ENCODE measurements at places on chromosomes 1 and 21.

- no peak for DNase-seq
Measured at GRCh38 chr21:36350282-36350910, 30.4 kb downstream of the MORC3 start.

DNA sequence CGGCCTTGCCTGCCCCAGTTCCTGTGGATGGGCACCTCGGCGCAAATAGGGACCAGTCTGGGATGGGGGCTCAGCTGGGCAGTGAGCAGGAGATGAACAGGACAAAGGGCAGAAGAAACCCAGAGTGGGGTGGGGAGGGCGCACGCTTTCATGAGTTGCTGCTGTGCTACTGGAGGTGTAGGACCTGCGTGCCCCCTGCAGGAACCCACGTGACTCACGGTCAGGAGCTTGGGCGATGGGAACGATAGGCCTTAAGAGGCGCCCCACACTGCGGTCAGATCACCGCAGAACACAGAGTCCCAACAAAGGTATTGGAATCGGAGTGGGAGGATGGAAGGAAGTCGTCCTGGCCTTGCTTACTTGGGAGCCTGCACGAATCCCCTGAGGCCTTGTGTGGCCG is 17.2 kb downstream of the PRDM15 start:
- DNase-seq: no peak

DNA sequence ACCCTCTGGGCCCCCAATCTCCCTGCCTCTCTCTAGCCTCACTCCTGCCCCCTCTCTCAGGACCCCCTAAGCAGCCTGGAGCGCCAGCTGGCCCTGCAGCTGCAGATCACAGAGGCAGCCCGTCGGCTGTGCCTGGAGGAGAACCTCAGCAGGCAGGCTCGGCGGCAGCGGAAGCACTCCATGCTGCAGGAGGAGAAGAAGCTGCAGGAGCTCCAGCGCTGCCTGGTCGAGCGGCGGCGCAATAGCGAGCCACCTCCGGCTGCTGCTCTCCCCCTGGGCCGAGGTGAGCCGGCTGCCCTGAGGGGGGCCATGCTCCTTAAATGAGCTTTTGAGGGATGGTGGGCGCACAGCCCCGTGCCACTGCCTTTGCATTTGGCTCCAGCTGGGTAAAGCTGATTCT is 6.2 kb downstream of the INAVA start:
- no peak for DNase-seq

GRCh38 chr21:15151385-15152103 is 86.7 kb upstream of the NRIP1 start:
- no peak for DNase-seq

DNA sequence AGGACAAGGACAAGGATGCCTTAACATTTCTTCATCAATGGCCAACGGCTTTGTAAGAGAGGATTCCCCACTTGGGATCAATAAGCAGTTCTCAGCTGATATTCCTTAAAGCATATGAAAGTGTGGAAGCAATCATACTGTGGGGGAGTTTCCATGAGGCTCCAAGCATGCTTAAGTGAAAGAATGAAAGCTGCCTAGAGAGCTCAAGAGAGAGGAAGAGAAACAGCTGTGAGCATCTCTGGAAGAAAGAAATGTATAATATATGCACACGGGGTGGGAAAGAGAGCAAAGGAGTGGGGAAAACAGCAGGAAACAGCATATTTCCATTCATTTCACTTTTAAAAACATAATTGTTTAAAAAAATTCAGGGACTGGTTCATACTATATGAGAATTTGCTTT is 94.7 kb upstream of the WARS2 start:
- DNase-seq: no peak

GRCh38 chr1:160618763-160619274 is 28.0 kb downstream of the SLAMF1 start:
- no peak for DNase-seq

GRCh38 chr21:15823486-15824150 is 93.8 kb downstream of the USP25 start:
- no peak for DNase-seq

GRCh38 chr1:158071138-158071537 is 77.7 kb downstream of the KIRREL1 start:
- DNase-seq: no peak

DNA sequence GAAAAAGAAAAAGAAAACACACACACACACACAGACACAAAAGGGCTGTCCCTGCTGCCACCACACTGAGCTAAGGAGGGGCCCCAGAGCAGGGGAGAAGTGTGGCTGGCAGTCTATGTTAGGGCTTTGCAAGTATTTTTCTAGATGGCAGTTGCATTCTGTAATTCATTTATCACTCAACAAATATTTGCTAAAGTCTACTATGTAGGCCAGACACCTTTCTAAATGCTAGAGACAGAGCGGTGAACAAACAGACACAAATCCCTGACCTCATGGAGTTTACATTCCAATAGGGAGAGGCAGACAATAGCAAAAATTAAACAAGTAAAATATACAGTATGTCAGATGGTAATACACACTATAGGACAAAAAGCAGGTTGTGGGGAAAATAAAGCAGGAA is 20.2 kb downstream of the WDR64 start:
- no peak for DNase-seq

DNA sequence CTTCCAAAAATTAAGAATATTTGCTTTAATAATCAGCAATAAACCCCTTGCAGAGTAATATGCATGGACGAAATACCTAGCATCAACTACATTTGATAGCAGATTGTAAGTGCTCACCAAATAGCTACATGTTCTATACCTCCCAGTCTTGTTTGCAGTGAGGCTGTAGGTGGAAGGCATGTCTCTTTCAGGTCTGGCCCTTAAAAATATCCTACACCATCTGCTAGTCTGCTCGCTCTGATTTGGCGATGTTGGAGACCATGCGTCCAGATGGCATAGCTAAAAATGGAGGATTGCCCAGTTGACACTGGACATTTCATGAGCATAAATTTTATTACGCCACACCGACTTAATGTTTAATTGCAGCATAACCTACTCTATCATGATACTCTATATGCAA is 47.1 kb downstream of the SSX2IP start:
- no peak for DNase-seq

DNA sequence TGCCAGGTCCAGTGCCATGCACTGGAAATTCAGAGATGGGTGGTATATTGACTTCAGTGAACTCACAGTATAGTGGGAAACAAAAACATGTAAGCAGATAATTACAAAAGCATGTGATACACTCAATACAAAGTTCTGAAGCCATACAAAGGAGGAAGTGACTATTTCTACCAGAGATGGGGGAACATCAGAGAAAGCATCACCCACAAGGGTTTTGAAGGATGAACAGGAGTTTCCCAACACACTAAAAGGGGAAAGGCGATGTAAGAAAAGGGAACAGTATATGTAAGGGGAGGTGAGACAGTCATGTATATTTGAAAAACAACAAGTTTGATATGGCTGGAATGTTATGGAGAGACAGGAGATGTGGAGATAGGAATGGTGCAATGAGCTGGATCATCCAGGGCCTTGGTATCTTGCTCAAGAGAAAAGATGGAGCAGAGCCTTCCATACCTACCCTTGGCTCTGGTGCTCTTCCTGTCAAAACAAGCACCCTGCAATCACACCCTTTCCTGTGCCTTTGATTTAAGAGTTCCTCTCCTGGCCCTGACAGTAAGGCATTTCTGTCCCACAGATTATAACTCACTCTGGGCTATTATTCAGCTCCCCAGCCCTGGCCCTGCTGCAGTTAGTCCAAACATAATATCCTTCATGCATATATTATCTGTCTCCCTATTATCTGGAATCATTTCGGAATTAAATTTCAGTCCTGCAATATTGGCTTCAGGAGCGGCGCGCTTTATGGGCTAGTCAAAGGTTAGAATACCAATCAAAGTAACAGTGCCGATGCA is 60.5 kb downstream of the DMAP1 start:
- DNase-seq: no peak

DNA sequence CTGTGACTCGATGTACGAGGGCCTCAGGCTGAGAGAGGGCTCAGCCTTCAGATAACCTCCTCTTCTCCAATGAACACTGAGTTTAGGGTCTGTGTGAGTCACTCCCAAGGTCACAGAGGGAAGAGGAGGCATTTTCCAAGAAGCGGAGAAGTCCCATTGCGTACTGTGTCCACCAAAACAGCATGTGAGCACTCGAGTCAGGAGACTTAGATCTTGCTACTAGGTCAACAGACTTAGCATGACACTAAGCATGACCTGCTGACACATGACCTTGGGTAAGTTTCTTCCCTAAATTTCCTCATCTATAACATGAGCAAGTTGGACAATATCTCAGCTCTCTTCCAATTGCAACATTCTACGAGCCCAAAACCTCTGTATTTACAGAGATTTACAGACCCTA is 68.0 kb downstream of the PLPP3 start:
- no peak for DNase-seq

DNA sequence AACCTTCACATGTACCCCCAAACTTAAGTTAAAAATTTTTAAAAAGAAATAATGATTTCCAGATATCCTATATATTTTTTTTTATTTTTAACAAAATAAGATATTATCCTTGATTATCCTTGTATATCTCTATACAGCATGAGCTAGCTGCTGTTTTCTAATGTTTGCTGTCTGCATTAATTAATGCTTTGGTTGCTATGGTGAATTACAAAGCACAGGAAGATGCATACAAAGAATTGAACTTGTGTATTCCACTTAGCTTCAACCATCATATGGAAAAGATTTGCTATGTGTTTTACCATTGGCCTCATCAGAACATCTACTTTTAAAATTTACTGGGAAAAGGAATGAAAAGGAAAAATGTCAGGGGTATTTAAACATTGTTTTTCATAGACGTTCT is 35.4 kb downstream of the VPS45 start:
- no peak for DNase-seq

DNA sequence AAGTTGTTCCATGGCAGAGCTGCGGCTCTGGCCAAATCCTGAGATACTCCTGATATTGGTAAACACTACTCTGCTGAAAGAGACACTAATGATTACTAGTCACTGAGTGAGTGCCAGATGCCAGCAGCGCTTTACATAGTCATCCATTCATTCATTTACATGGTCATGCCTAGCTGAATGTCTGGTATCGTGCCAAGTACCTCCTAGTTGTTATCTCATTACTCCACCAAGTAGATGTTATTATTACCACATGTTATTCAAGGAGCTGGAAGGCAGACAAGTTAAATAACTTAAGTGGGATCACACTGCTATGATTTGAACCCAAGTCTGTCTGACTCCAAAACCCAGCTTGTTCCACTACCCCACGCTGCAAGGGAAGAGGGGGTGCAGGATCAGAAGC is 4.7 kb downstream of the OLFML2B start:
- no peak for DNase-seq

- DNase-seq: no peak
Measured at GRCh38 chr1:4517186-4517954, 137.0 kb upstream of the AJAP1 start.

DNA sequence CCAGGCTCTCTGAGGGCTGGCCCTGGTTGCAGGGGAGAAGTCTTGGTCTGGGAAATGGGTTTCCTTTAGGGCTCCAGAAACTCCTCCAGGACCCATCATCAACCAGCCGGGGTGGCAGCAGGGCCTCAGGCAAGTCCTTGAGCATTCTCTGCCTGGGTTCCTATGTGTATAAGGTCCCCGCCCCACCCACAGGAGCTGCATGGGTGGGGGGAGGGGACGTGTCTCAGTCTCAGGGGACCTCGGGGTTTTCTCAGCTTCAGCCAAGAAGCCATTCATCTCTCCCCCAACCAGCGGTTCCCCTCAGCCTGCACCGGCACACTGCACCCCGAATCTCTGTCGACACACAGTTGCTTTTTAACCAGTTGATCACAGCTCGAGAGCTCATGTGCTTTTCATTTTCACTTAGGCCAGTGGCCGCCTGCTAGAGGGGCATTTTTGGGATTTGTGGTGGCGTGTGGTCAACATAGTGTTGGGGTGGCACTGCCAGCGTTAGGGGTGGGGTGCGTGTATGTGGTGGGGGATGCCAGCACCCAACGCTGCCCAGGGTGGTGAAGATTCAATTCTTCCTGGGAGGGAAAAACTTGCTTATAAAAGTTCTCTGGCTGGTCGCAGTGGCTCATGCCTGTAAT is 6.5 kb downstream of the RUNX3 start:
- no peak for DNase-seq

DNA sequence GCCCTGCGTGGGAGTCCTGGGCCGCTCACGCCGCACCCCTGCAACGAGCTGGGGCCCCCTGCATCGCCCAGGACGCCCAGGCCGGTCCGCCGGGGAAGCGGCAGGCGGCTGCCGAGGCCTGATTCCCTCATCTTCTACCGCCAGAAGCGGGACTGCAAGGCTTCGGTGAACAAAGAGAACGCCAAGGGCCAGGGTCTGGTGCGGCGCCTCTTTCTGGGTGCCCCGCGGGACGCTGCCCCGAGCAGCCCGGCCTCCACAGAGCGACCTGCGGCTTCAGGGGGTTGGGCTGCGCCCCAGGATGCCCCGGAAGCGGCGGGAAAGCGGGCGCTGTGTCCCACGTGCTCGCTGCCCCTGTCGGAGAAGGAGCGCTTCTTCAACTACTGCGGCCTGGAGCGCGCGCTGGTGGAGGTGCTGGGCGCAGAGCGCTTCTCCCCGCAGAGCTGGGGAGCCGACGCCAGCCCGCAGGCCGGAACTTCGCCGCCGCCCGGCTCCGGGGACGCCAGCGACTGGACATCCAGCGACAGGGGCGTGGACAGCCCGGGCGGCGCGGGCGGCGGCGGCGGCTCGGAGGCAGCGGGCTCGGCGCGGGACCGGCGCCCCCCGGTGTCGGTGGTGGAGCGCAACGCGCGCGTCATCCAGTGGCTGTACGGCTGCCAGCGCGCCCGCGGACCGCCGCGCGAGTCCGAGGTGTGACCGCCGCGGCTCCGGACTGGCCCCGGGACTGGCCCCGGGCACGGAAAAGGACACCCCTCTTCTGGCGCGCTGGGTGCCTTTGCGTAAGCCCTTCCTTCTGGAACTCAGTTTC is 2.7 kb downstream of the FAM110D start:
- DNase-seq: no peak

DNA sequence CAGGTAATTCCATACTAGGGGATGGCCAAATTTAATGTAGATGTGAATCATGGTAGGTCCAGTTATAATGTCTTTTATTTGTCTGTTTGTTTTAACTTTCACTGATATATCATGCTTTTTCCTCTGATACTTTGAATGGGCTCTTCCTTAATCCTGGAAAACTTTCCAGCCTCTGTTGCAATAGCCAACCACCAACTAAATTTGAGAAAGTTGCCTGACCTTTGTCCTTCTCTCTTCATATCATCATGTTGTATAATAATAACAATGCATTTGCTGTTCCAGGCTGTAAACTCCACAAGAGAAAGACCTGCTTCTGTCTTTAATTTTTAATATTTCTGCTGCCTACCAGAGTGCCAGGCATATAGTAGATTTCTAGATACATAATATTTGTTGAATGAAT is 146.1 kb downstream of the HMCN1 start:
- DNase-seq: no peak

GRCh38 chr1:10626131-10626731 is 151.5 kb downstream of the PEX14 start:
- no peak for DNase-seq

DNA sequence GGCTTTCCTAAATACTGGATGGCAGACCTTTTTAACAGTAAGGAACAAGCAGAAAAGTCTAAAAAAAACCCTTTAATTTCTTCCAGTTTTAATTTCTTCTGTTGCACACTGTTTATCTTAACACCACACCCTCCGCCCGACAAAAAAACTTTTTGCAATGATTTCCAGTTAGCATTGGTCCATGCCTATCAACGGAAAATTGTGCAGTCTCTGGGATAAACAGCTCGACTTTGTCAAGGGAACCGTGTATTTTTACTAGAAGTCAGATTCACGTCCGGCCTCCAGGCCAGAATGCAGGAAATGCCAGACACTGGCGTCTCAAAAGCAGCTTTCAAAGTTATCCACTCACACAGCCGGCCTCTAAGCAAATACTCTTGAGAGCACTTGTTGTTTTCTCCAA is 378 bp upstream of the NUP210L start:
- DNase-seq: no peak

Data from stimulated activated CD8-positive, alpha-beta memory T cell treated with anti-CD3 and anti-CD28 coated beads, Interleukin-4, amount 100 ng/mL, for 4 hours (primary cell).